ENCODE measurements at places on chromosomes 11 and 22. TPM values are rescaled to one million over a fixed set of nuclear protein-coding genes. Genes with fewer than 3 reads are reported as not detected.

The DDX25 gene
- total RNA-seq: not detected

The GPR83 gene
- 0.05 TPM for total RNA-seq

The ABTB2 gene
- 7.0 TPM for total RNA-seq

The ZNF215 gene
- 0.13 TPM for total RNA-seq

The OR52K2 gene
- total RNA-seq: not detected

Data from myocyte (in vitro differentiated cells).